ENCODE measurements at places on chromosomes 4 and X.

DNA sequence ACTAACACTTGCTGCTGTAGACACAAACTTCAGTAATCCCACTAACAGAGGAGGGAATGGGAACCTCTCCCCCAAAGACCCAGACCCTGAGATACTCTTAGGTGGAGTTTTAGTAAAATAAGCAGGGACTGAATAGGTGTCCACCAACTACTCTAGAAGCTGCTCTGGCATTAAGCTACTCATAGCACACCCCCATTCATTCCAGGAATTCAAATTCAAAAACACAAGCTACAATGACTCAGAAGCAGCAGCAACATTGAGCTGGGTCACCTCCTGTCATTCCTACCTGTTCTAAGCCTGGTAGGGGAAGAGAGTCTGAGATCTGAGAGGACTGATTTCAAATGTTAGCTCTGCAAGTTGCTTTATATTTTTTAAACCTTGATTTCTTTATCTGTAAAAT lies 135.4 kb upstream of the FRMPD4 start:
- no peak for DNase-seq

DNA sequence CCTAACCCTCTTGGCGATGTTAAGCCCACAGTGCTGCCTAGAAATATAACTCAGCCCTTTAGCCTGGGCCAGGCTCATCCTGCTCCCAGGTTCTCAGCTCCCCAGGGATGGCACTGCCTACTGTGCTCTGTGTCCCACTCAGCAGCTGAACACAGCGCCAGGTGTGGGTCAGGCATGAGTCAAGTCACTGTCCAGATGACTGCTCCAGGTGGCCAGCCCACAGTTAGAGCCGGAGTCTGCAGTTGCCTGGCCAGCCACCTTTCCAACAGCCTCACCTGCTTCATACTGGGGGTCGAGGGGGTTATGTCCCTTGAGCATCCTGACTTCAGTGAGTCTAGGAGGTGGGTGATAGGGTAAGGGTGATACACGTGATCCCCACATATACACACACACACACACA lies 48.4 kb downstream of the TBC1D14 start:
- no peak for DNase-seq

DNA sequence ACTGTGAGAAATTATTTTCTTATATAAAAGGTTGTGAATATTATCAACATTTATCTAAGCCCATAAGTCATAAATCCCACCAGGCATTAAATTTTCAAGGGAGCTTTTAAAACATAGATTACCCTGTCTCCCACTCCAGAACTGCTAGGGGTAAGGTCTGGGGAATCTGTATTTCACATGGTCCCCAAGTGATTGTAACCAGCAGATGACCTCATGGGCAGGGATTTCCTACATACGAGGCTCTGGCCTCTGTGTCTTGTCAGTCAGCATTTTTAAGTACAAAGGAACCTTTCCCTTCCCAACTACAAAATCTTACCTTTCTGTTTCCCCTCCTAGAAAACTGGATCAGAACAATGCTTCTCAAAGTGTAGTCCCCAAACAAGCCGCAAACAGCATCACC lies 188.6 kb downstream of the TSPAN5 start:
- DNase-seq: no peak

DNA sequence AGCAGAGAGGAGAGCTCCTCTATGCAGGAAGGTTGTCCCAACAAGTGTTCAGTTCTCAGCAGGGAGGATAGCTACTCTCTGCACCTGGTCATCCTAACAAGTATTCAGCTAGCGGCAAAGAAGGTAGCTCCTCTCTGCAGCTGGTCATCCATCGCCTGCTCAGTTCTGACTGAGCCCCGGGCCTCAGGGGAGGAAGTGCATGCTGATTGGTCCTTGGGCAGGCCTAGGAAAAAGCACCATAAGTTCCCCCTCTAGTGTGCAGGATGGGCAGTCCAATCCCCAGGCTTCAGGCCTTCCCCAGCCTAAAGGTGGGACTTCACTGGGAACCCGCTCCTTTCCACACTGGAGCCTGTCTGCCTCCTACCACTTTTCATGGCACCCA lies 4.4 kb upstream of the FBXW7 start:
- no peak for DNase-seq

DNA sequence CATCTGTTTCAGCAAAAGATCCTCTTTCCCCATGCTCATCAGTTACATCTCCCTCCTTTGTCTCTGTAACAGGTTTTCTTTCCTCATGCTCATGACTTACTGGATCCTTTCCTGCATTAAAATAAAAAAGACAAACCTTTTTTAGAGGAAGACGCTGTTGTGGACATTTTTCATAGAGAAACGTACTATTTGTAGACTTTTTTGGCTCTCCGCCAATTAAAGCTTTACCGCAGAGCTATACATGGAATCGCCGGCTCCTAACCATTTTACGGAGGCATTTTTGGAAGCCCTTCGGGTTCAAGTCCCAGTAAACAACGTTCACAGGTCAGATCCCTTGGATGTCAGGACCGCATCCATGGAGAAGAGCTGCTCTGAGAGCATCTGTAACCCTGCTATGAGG lies 1.3 kb downstream of the FAM9C start:
- no peak for DNase-seq

DNA sequence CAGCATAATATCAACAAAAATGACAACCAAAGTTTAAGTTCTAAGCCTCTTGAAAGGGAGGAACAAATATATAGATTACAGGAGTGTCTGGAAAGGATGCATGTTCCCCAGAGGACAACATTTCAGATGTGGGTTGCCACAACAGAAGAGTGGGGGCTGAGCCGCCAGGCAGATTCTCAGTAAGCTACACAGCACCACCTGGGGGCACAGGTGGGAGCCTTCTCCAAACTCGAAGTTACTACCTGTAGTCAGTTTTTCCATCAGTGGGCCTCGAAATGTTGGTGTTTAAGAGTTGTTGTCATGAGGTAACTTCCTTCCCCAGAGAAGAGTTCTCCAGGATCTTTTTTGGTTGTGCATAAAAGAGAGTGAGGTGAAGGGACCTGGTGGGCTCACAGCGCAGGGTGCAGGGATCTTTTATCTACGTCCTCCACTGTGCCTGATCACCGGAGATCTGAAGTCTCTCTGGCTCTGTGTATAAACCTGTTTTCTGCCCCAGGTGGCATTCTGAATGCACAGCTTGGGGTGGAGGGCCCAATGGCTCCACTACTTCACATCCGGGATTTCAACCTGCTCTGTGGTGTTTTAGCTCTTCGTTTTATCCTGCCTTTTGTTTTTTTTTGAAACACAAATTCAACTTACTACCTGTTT lies 58.4 kb upstream of the STS start:
- no peak for DNase-seq

- DNase-seq: no peak
Observed at GRCh38 chrX:136221851-136222513, 29.2 kb downstream of the MAP7D3 start.

- DNase-seq: no peak
Observed at GRCh38 chrX:120228187-120228908, 22.3 kb upstream of the ZBTB33 start.

DNA sequence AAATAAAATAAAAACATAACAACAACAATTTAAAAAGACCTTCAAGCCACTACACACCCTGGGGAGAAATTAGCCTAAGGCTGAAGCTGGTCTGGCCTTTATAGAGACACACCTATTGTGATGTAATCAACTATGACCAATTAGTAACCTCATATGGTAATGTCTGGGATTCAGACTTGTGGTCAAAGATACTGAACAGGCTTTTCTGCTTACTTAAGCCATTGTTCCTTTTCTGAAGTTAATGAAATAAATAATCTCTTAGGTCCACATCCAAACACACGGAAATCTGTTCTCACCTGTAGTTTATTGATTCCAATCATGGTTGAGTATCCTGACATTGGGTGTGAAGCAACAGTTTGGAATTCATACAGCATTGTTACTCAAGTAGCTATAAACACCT lies 152.5 kb downstream of the PLS3 start:
- no peak for DNase-seq

- DNase-seq: no peak
Observed at GRCh38 chrX:120140293-120140981, 18.0 kb upstream of the RHOXF2 start.

- no peak for DNase-seq
Observed at GRCh38 chr4:57102050-57102624, 8.0 kb downstream of the IGFBP7 start.

DNA sequence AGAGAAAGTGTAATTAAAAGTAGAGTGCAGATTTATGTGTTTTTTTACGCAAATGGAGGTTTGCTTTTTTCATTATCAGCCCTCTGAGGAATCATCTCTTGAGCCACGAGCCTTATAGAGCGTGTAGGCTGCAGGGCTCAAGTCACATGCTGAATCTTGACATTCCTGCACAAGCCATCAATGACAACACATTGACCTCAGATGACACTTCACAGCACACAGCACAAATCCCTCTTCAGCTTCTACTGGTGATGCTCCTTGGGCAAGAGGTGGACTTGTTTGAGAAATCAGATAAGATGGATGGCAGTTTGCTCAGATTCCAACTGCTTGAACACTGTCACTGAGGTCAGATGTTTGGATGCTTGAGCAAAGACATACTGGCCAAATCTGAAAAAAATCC lies 250.6 kb downstream of the SNCA start:
- DNase-seq: no peak

GRCh38 chr4:156799121-156799589 lies 172.4 kb downstream of the PDGFC start:
- no peak for DNase-seq

DNA sequence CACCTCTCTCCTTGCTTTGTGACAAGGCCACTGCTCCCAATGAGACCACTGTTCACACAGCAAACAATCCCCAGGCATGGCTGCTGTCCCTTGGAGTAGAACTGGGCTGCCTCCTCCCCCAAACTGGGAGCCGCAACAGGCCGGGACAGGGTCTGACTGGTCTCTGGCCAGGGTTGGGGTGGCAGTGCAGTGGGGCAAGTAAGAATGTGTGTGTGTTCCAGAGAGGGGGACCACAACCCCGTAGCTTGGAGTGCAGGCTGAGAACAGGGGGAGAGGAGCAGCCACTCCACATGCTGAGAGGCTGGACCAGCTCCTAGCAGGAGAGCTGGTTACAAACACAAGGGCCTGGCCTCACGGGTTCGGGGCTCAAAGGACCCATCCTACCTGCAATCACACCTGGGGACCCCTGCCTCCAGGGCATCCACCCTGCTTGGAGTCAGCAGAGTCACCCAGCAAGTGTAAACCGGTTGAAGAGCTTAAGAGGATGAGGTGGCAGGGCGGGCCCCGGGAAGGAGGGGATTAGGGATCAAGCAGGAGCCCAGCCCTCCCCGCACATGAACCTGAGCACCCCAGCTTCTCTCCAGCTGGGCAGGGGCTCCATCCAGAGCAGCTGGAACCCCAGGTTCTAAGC lies 3.8 kb upstream of the ZNF185 start:
- DNase-seq: no peak

- DNase-seq: no peak
Observed at GRCh38 chr4:42751587-42751986, 94.7 kb upstream of the ATP8A1 start.

- no peak for DNase-seq
Observed at GRCh38 chr4:17618926-17619325, 4.5 kb downstream of the MED28 start.

- no peak for DNase-seq
Observed at GRCh38 chr4:88802138-88802537, 104.5 kb upstream of the NAP1L5 start.

DNA sequence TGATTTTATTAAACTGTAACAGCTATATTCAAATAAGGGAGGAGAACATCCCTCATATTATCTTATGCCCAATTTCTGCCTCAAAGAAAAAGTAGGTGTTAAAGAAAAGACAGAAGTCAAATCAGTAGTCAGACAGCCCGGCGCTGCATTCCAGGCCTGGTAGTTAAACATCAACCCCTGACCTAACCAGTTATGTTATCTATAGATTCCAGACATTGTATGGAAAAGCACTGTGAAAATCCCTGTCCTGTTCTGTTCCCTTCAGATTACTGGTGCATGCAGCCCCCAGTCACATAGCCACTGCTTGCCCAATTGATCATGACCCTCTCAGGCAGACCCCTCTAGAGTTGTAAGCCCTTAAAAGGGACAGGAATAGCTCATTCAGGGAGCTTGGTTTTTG lies 269.9 kb upstream of the GALNT7 start:
- DNase-seq: no peak

- DNase-seq: no peak
Observed at GRCh38 chr4:133402616-133403015, 253.5 kb downstream of the PCDH10 start.

- no peak for DNase-seq
Observed at GRCh38 chr4:24858026-24858425, 54.8 kb downstream of the CCDC149 start.

DNA sequence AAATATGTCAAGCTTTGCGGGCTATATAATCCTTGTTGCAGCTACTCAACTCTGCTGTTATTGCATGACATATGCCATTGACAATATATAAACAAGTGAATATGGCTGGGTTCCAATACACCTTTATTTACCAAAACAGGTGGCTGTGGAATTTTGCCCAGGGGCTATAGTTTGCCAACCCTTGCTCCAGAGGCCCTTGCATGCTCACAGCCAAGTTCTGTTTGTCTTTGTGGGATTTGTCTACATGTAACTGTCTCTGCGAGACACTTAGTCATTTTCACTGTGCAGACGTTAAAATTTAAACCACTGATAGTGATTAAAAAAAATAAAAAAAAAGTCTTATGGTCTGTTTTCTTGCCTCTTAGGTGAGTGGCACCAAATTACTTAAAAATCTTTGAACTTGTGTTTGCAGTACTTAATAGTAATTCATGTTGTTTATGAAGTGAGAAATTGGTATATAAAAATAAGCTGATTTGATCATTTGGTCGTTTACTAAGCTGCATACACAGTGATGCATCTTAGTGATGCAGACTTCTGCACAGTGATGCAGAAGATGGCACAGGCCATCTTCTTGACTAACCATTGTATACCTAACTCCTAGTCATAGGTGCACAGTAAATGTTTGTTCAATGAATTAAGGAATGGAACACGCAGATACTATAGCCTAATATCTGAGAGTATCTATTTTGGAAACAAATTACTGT lies 170.9 kb downstream of the FRMPD4 start:
- no peak for DNase-seq

Data from Panc1 (cell line).